ENCODE measurements at places on chromosomes 1 and 21.

- no peak for DNase-seq
Measured at GRCh38 chr1:3669421-3669821, 17.1 kb downstream of the TP73 start.

GRCh38 chr1:226772446-226773139, 33.5 kb upstream of the ITPKB start:
- no peak for DNase-seq

GRCh38 chr1:170410401-170411166, 121.4 kb upstream of the GORAB start:
- no peak for DNase-seq

DNA sequence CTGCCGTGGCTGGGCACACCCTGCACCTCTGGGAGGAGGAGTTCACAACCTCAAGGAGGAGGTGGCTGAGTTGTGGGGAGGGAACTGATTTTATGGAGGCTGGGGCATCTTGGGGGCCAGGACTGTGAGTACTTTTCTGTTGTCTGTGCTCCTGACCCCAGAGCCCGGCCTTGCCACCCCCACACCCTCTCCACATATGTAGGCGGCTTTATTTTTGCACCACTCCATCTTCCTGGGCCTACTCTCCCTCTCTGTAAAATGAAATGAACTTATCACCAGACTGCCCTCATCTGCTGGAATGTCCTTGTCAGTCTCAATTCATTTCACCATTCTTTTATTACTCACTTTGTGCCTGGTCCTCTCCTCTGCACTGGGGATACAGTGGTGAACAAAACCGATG, 12.8 kb downstream of the FOXD2 start:
- DNase-seq, result no peak

DNA sequence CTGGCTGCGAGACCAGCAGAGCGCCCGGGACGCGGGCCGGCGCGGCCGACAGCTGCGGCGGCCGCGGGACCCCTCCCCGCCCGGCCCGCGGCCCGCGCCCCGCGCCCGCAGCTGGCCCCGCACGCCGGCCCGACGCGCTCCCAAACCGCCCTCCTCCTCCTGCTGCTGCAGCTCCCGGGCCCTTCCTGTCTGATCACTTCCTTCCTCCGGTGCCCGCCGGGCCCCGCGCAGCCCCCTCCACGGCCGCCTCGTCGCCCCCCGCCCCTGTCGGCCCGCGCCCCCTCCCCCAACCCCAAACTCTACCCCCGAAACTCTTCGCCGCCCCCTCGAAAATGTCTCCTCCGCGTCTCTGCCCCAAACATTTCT, 594 bp downstream of the LUZP1 start:
- no peak for DNase-seq

GRCh38 chr1:76136894-76137293, 62.3 kb downstream of the ST6GALNAC3 start:
- no peak for DNase-seq

DNA sequence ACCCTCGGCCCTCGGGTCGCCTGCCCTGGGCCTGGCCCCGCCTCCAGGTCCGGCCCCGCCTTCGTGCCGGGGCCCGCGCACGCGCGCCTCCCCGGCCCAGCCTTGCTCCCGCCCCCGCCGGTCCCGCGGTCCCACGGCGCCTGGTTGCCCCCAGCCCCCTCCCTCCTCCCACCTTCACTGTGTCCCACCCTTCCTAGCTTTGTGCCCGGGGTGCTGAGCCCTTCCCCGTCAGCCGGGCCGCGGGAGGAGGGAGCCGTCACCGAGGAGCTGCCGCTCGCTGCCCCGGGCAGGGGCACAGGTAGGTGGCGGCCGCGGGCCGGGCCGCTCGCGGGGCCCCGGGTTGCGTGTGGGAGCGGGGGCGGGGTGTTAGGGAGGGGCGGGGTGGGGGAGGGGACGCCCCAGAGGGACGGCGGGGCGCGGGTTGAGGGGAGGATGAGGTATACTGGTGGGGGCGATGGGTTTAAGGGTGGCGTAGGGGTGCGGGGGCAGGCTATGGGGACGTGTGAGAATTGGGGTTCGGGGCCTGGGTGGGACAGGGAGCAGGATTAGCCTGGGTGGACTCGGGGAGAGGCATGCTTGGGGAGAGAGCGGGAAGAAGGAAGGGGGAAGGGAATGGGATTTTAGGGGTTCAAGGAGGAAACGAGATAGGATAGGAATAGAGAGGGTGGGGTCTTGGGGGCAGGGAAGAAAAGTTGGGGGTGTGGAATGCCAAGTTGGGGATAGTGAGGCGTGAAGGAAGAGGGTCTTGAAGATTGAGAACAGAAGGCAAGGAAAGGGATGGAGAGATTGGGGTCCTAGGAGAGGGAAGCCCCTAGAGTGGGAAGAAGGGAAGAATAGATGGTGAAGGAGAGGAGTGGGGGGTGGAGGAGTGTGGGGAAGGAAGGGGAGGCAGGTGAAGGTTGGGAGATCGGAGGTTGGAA, at the start of gene LRRC42:
TSS of gene LRRC42 (plus strand) at position 99 of the 920 bp plus-strand sequence. CDS start 5,650 bp downstream, outside the sequence.
- no peak for DNase-seq

DNA sequence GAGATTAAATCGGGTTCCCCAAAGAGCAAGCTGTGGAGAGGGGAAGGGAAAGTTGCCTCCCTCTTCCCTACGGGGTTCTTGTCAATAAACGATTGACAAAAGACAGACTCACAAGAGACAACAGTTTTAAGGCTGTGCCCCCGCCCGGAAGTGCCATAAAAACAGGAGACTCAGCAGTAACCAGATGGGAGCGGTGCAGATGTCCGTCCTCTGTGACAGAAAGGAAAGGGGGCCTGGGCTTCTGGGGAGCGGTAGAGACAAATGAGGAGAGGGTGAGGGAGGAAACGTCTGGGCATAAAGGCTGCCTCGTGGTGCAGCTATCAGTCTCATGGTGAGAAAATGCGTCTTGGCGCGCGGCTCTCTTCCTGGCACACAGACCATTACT, 5.9 kb downstream of the TP73 start:
- DNase-seq, result no peak

GRCh38 chr1:26350343-26350700, 3.6 kb downstream of the CRYBG2 start:
- no peak for DNase-seq

DNA sequence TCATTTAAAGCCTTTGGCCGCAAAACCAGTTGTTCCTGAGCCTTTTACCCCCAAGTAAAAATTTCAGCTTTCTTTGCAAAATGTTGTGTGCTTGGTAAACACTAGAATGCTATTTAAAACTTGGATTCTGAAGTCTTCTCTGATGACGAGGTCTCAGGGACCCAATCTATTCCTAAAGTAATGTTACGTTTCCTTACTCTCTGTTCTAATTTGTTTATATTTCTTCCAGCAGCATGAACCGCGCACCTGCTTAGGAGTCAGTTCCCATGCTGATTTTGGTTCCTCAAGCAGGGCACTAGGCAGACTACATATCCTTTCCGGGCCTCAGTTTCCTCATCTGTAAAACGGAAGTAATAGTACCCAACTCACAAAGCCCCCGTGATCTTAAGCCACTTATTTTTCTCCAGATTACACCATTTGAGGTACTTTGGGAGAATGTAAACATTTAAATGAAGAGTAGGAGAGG, 969 bp upstream of the ALDH4A1 start:
- no peak for DNase-seq

DNA sequence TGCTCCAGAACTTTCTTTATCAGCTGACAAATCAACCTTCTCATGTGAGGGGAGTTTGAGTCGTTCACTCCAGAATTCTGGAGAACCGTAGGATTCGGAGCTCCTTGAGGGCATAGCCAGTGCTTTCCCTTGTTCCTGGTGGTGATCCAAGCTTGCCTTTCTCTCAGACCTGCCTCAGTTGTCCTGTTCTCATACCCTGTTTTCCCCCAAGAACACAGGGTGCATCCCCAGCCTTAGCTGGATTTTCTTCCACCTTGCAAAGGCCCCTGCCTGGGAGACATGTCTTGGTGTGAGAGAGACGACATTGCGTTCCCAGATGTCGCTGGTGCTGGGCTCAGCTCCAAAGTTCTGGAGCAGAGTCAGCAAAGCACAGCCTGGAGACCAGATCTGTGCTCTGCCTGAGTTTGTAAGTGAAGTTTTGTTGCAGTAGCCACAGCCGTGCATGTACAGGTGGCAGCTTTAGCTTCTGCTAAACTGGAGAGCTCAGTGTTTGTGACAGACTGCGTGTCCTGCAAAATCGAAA, 40.0 kb downstream of the ABCG1 start:
- DNase-seq, result no peak

- DNase-seq, result no peak
Measured at GRCh38 chr1:169094897-169095569, 11.5 kb upstream of the ATP1B1 start.

All from GM12891 (cell line).